Cardiac fibroblast (primary cell): ENCODE measurements at places on chromosomes 11 and 22.
A peak's percentile ranks its signal among the peaks of the same experiment; 100 is the strongest.

- DNase-seq = no peak
Observed at GRCh38 chr22:39809772-39810557, 83.6 kb downstream of the ENTHD1 start.

- peak; percentile 55 for DNase-seq
Observed at GRCh38 chr11:68028802-68029545, 1.5 kb upstream of the NDUFS8 start.

DNA sequence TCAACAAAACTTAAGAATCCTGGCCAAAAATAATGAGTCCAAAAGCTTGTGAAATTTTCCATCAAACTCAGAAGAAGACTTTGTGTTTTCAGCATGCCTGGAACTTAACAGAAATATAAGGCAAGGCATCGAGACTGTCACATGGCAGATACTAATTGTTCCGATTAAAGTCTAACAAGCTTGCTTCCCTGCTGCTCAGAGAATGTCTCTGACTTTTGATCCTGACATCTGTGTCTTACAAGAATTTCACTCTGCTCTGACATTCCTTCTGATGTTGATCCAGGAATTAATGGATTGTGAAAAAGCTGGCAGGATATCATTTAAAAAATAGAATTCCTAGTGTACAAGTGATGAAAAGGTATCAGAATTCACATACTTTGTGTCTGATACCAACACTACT is 170.2 kb downstream of the DCDC1 start:
- DNase-seq = no peak

DNA sequence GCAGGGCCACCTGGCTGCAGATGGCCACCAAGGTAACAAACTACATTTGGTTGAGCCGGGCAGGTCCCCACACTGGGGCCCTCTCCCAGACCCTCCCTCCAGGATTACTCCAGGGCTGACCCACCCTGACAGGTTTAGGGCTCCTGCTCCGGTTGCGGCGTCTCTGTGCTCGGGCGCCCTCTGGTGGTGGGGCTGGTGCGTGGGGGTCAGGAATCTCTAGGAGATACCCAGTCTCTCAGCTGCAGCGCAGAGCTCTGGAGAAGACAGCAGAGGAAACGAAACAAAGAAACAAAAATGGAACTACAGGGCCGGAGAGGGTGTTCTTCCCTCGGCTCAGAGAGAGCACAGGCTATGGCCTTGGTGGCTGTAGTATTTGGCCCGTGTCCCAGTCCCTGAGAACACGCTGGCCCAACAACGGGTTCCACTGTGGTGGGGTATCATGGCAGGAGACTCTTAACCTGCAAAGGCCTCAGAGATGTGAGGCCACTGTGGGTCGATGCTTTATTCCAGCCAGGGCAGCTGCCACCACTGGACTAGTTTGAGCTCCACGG is 2.4 kb downstream of the C11orf96 start:
- peak; percentile 59 for DNase-seq

GRCh38 chr22:22702237-22703202 is 58.1 kb downstream of the GGTLC2 start:
- DNase-seq = peak; percentile 21

- peak; percentile 99 for DNase-seq
Observed at GRCh38 chr11:114295676-114296604, at the start of gene NNMT. NNMT (plus strand) TSS chr11:114296399; CDS start chr11:114296557, 158 bp downstream.

- DNase-seq = no peak
Observed at GRCh38 chr11:15913261-15913660, 443.1 kb downstream of the SOX6 start.
